ENCODE measurements at places on chromosomes 11 and 22.
A peak's percentile ranks its signal among the peaks of the same experiment; 100 is the strongest.

GRCh38 chr11:125990244-125990643 lies 44.4 kb downstream of the VSIG10L2 start:
- DNase-seq, result peak; percentile 38

DNA sequence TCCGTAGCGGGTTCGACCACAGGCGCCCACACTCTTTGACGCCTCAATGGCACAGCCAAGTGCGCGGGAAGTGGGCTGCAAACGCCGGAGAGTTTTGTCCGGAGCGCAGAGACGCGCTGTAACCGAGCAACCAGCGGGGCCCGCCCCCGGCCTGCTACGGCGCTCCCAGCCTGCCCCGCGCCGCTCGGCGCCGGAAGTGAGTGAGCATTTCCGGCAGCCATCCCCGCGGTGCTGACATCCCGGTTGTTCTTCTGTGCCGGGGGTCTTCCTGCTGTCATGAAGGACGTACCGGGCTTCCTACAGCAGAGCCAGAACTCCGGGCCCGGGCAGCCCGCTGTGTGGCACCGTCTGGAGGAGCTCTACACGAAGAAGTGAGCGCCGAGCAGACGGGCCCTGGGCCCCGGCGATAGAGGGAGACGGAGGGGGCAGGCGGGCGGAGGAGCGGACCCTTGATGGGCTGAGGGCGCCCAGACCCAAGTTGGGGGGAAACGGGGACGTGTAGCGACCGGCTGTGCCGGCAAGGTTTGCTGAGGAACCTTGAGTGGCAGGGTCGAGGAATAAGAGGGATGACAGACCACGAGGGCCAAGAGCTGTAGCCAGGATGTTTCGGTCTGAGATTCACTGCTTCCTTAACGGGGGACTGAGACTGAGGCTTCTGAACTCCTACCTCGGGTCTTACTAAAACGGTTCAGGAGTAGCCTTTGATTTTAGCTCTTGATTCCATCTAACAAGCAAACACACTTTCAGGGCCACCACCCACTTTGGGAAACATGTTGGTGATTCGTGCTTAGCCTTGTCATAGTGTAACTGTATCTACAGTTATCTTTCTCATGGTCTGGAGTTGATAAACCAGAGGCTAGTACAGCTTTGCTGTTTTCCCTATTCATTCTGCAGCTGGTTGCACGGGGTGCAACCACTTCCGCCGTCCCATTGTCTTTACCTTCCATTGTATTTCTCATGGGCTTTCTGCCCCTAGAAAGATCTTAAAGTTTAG lies at the start of gene PSMD13:
TSS of gene PSMD13 (plus strand) at position 203 of the 994 bp plus-strand sequence. CDS start at position 277, 74 bp downstream.
- peak; percentile 70 for DNase-seq

DNA sequence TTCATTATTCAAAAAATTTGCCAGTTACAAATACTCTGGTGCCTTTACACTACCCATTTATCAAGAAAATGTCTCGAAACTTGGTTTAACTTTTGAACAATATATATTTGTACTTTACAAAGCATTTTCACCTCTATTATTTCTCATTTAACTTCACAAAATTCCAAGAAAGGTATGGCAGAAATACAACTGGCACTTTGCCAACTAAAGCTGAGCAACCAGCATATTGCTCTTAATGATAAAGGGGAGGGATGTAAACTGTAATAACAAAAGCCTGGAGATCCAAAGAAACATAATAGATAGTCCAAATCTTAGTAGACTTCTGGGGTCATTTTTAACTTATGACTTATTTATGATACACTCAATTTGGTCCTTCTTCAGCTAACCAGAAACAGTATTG lies 7.7 kb downstream of the PITPNB start:
- DNase-seq, result no peak

- peak; percentile 47 for DNase-seq
These were observed 1.7 kb downstream of the PDE3B start for GRCh38 chr11:14645015-14645912.

GRCh38 chr22:27246558-27246957 lies 555.0 kb downstream of the MN1 start:
- DNase-seq, result no peak

DNA sequence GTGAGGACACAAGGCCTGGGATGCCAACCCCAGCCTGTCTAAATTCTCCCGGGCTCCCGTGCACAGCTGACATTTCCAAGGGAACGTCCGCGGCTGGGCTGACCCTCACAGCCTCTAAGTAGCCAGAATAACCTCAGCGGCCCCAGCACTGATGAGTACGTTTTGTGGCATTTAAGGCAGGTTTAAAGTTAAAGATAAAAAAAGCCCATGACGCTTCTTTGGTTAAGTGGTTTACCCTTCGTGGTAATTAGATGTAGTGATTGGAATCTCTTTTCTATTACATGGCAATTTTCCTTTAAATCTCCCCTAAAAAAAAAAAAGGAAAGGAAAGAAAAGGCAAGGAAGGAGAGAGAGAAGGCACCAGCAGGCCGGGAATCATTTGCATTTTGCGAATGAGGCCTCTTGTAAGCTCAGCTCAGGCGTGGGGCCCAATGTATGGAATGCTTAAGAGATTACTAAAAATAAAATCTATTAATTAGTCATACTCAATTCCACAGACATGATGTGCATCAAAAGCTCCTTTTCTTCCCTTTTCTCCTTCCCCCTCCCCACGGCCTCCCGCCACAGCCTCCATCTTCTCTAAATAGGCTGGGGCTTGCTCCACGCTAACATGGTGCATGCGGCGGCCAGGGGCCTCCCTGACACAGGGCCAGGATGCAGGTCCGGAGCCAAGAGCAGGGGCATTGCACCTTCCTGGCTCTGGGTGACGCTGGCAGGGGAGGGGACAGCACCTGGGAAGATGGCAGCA lies 44.1 kb downstream of the MACROD1 start:
- peak; percentile 88 for DNase-seq

DNA sequence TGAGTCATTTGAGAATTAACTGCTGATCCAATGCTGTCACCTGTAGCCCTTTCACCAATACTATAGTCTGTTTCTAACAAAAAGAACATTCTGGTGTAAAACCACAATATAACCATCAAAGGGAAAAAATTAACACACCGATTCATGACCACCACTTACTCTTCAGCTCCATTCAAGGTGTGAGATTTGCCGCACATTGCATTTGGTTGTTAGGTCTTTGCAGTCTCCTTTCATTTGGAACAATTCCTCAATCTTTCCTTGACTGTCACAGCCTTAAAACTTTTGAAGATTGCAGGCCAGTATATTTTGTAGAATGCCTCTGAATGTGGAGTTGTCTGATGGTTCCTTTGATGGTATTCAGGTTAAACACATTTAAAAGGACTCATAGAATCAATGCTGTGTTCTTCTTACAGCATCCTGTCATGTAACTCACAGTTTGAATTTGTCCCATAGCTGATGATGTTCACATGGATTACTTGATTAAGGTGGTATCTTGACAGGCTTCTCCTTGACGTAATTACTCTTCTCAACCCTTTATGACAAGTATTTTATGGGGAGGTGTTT lies 63.6 kb downstream of the TNRC6B start:
- DNase-seq, result no peak

- DNase-seq, result no peak
These were observed 77.7 kb downstream of the NAT10 start for GRCh38 chr11:34182921-34183685.

- DNase-seq, result peak; percentile 28
These were observed 14.2 kb upstream of the NTM start for GRCh38 chr11:131356206-131356605.

DNA sequence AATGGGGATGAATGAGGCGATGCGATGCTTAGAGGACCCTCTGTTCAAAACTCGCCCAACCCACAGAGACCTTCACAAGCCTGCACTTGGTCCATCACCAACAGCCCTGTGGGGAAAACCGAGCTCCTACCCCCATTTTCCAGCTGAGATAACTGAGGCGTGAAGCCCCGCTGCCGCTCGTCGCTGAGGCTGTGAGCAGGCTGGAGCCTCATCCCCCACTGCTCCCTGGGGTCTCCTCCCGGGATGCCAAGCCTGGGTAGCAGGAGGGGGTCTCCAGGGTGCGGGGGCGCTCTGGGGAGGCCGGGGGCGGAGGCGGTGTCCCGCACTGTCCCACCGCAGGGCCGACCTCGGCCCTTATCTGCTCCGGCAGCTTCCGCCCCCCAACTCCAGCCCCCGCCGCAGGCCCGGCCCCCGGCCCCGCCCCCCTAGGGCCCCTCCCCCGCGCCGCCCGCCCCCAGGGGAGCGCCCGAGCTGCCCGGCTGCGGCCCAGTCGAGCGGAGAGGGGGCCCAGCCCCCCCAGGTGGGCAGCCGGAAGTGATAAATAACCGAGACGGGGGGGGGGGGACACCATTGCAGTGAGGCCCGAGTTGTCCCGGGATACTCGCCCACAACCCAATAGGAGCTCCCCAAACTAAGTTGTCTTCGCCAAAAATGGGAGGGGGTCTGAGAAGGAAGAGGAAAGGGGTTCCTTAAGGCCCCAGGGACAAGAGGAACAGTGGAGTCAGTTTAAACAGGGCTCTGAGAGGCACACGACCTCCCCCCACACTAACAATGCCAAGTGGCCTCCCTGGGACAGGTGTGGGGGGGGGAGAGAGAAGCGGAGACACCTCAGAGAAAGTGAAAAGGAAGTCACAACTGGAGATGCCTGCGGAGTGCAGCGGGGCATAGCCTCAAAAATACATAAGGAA lies 8.3 kb upstream of the SLC39A13 start:
- DNase-seq, result no peak

GRCh38 chr11:74010306-74011300 lies 1.7 kb upstream of the UCP3 start:
- DNase-seq, result no peak

DNA sequence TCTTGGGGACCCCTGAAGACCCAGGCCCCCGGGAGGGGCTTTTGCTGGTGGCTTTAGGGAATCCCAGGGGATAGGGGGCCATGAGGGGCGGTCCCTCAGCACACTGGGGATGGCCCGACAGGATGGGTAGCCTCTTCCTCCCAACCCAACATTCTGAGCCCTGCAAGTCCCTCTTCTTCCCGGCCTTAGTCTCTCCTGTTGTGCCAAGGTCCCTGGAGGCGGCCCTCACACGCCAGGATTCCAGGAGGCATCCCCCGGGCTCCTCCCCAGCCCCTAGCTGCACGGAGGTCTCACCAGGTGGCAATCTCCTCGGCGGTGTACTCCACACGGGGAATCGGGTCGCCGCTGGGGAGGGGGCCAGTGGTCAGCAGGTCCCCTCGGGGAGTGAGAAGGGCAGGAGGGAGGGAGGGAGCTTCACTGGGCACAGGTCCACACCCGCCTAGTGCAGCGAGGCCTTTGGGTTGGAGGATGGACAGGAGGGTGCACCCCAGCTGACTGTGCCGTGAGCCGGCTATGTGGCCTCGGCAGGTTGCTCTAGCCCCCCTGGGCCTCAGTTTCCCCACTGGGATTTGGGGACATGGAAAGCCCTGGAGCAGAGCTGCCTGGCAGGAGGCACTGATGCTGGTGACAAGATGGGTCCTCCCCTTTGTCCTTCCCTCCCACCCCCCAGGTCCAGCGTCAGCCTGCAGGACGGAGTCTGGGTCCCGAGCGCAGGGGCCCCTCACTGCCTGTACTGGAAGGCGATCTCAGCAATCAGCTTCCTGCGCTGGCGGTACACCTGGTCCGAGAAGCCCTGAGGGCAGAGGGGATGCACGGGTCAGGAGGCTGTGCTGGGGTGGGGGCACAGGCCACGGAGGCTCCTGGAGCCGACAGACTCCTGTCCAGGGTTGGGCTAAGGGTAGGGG lies 4.2 kb downstream of the TH start:
- no peak for DNase-seq

- DNase-seq, result no peak
These were observed 27.5 kb downstream of the CLPB start for GRCh38 chr11:72406540-72407527.

- no peak for DNase-seq
These were observed 12.5 kb upstream of the HMOX1 start for GRCh38 chr22:35368386-35368785.

GRCh38 chr22:43564859-43565258 lies 153.0 kb downstream of the MPPED1 start:
- DNase-seq, result no peak

- DNase-seq, result no peak
These were observed 6.0 kb downstream of the CERK start for GRCh38 chr22:46732041-46732379.

GRCh38 chr11:35529971-35530495 lies 4.6 kb upstream of the PAMR1 start:
- peak; percentile 92 for DNase-seq

DNA sequence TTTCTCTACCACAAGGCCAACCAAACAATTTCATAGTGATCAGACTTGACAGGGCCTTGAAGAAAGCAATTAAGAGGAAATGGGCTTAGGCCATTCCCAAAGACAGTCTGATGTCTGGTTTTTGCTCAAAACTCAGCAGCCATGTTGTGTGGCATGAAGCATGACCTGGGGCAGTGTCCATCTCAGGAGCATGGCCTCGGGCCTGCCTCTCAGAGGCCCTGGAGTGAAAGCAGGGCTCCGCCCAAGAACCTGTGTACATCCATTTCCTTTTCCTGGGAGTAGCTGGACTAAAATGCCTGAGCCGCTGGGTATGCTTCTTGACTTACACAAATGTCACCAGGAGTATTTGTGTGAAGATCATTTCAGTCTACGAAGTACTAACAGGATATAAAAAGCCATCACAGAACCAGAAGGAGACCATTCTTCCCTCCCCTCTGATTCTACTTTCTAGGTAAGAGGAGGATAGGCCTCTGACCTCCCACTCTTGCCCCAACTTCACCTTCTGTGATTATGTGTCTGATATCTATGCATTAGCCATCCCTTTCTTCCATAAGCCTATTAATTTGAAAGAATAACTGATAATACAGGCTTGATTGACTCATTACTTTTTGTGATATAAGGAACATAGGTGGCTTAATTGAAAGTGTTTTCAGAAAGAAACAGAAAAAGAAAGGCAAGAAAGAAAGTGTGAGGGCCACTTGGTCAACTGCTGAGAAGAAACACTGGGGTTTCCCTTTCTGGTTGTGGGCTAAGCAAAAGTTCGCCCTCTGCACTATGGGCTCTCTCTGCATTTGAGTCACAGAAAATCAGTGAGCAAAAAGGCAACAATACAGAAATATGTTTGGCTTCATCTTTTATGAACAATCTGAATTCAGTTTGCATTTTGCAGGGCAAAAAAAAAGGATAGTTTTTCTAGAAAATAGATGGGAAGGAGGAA lies 188.6 kb upstream of the MTMR2 start:
- DNase-seq, result no peak

- DNase-seq, result no peak
These were observed 114.4 kb downstream of the OSBP2 start for GRCh38 chr22:30809086-30809485.

GRCh38 chr11:120065176-120065575 lies 72.7 kb downstream of the TRIM29 start:
- DNase-seq, result no peak

- peak; percentile 22 for DNase-seq
These were observed 6.5 kb upstream of the NPAS4 start for GRCh38 chr11:66414120-66414934.

- peak; percentile 62 for DNase-seq
These were observed 29.3 kb upstream of the PAMR1 start for GRCh38 chr11:35554491-35555437.

- DNase-seq, result no peak
These were observed 152.3 kb upstream of the LARGE1 start for GRCh38 chr22:34072585-34072984.

All from amniotic epithelial cell (primary cell).